ENCODE measurements at places on chromosomes 3 and 15.
A peak's percentile ranks its signal among the peaks of the same experiment; 100 is the strongest.

DNA sequence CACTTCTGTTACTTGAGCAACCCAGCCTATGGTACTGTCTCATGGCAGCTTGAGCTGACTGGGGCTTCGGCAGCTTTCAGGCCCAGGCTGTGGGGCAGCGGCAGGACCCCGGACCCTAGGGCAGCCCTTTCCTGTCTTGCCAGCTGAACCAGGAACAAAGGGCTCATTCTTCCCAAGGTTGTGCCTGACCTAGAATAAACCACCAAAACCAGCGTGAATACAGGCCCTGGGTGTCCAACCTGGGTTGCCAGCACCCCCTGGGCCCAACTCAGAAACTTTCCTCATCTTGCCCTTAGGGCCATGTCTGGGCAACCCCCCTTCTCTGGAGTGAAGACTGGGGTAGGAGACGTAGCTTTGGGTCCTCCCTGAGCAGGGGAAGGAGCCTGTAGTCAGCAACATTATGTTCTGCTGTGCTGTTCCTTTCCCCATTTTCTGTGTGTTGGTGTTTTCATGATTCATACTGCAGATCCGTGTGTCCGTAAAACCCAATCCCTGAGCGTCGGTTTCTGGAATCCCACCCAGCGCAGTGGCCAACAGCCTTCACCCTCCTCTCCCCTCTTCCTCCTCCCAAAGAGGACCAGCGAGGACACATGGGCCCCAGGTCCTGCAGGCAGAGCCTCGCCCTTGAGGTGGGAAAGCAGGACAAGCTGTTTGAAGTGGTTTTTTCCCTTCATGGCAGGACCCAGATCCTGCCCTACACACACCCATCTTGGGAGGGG is 33.5 kb downstream of the TKT start:
- no peak for DNase-seq

DNA sequence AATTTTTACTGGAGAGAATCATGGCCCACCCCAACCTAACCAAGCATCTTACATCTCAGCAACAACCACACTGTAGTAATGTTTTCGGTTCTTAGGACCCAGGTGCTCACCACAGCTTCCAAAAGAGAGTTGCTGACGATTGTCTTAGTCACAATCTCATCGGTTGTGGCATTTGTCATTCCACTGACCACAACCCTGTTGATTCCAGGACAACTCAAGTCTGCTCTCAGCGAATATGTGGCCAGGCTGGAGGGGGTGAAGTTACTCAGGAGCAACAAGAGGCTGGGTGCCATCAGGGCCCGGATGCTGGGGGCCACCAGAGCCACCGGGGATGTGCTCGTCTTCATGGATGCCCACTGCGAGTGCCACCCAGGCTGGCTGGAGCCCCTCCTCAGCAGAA is 25.9 kb downstream of the GALNT15 start:
- no peak for DNase-seq

DNA sequence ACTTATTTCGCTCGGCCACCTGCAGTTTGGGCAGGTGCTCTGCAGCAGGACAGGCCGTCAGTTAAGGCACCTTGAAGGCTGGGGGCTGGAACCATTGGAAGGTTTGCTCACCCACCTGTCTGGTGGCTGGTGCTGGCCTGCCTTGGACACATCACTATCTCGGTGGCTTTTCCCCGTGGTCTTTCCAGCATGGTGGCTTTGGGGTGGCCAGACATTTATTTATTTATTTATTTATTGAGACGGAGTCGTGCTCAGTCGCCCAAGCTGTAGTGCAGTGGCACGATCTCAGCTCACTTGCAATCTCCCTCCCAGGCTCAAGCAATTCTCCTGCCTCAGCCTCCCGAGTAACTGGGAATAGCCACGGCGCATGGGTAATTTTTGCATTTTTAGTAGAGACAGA is 11.7 kb downstream of the ISG20 start:
- no peak for DNase-seq

DNA sequence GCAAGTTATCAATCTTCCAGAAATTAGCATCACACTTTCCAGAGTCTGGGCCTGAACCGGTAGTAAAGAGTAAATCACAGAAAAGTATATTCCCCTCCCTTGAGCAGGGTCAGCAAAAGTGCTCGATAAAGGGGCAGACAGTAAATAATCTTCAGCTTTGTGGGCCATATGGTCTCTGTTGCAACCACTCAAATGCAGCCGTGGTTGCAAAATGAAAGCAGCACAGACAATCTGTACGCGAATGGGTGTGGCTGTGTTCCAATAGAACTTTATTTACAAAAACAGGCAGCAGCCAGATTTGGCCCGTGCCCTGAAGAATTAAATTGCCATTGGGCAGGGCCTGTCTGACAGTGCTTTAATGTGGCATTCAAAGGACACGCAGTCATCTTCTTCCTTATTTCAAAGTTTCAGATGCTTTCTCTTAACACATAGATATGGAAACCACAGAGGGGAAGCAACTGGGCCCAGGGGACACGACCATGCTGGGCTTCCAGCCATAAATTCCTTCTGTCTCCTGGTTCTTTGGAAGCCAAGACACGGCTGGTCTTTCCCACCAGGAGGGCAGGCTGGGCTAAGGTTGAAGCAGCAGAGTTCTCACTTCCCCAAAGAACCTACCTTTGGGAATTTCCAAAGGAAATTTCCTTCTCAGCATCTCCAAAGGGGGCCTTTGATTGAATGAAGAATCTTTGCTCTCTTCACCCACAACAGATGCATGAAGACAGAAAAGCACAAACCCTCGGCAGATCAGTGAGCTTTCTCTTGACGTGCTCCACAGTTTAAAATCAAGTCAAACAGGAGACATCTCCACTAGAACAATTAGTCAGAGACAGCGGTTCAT is 489.8 kb upstream of the PROK2 start:
- peak; percentile 72 for DNase-seq

DNA sequence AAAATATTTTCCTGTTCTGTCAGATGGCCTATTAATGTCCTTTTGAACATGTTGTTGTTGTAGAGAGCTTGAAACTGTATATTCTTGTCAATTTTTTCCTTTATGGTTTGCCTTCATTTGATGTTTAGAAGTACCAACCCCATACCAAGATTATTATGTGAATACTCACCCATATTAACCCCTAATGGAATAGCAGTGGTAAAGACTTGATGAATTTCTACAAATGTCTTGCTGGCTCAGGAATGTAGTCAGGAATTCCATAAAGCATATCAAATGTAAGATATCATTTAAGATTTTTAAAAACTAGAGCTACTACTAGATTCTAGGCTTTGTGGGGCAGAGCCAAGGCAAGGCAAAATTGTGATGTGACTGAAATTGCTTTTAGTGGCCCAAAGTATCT is 30.0 kb downstream of the MYO5A start:
- no peak for DNase-seq

DNA sequence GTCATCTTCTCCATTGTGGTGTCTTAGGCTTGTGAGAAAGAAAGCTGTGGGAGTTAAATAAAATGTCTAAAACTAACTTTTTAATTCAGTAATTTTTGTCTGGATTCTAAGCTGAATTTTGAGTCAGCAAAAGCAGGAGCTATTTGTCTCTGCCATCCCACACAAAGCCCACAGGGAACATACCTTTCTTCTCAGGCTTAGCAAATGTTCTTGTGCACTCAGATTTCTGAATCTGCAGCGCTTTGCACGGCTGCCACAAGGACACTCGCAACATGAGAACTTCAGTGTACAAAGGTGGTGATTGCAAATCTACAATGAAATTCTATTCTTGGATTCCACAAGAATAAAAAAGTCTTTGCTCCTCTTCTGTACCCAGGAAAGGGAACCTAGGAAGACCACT is 88.2 kb upstream of the RNF7 start:
- no peak for DNase-seq

DNA sequence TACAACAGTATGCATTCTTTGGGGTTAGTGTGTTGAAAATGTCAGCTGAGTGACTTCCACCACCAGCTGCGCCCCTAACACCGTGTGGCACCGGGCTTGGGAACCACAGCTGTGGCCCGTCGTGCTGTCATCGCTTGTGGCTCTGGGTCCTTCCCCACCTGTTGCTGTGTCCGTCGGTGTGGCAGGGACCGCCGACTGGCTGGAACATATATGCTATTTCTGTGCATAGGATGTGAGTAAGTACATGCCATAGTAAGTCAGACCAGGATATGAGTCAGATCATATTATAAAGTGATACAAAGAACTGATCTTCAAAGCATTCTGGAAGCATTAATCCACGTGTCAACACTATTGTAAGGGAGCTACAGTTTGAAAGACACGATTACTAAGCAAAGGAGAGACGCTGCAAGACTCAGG is 31.9 kb downstream of the EHD4 start:
- DNase-seq, result no peak

DNA sequence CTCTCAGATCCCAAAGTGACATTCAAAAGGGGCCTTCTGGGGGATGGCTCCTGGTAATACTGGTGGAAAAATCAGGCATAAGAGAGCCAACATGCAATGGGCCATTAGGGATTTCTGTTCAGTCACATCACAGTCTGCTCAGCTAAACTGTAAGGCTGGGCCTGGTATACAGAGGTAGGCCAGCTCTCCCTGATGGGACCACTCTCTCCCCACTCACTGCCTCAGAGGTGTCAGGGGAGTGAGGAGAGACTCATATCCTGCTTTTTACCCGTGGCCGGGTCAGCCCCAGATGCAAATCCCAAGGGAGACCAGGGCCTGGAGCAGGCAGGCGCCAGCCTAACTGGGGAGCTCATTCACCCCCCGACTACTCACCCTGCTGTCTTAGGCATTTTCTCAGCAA is 48.1 kb upstream of the TPM1 start:
- DNase-seq, result no peak

- DNase-seq, result no peak
These were observed 550.5 kb upstream of the AGTR1 start for GRCh38 chr3:148146947-148147826.

- DNase-seq, result no peak
These were observed 1044.1 kb upstream of the NR2F2 start for GRCh38 chr15:95286352-95286880.

GRCh38 chr3:106097817-106098435 is 229.1 kb upstream of the CBLB start:
- no peak for DNase-seq

DNA sequence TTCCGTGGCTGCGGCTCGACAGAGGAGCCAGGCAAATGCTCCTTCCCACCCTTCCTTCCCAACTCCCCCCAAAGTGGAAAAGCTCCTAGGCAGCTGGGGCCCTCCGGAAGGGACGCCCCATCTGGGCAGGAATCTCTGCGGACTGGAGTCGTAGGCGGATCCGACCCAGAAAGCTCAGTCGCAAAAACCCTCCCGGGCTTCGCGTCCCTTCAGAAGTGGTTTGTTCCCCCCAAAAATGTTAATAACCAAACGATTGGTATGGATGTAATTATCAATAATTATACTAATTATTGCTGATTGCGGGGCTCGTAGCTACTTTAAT is 3.8 kb downstream of the RNU6-1 start:
- no peak for DNase-seq

- DNase-seq, result no peak
These were observed 32.1 kb downstream of the SPSB4 start for GRCh38 chr3:141083226-141083625.

GRCh38 chr3:10510086-10510742 is 4.8 kb upstream of the ATP2B2 start:
- DNase-seq, result no peak

DNA sequence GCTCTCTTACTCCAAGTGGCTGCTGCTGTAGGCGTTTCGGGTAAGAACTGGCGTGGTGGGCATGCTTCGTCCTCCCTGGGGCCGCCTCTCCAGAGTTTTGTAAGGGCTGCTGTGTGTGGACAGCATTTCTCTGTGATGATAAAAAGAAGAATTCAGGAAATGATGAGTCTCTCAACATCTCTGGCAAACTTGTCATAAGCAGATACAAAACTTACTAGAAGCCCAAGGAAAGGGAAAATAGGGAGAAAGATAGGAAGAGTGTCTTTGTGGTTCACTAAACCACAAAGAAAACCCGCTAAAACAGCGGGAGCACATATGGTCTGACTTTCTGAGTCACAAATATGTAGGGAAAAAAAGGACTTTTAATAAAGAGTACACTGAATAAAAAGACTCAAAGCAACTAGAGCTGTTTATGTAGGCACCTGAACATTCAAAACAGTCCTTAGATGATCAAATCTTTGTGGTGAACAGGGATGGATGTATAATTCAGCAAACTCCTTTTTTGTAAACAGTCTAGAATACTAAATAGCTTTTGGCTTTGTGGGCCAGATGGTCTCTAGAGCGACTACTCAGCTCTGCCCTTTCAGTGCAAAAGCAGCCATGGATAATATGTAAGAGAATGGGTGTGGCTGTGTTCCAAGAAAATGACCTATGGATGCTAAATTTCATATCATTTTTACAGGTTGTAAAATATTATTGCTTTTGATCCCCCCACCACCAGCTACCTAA is 60.4 kb upstream of the LMOD3 start:
- DNase-seq, result no peak

GRCh38 chr3:43773273-43774094 is 82.7 kb downstream of the ABHD5 start:
- DNase-seq, result peak; percentile 88

GRCh38 chr3:30539206-30539605 is 67.2 kb upstream of the TGFBR2 start:
- no peak for DNase-seq

- DNase-seq, result no peak
These were observed 24.5 kb upstream of the SOX2 start for GRCh38 chr3:181687190-181687589.

- peak; percentile 68 for DNase-seq
These were observed 54.4 kb upstream of the TLE3 start for GRCh38 chr15:70152070-70152480.

DNA sequence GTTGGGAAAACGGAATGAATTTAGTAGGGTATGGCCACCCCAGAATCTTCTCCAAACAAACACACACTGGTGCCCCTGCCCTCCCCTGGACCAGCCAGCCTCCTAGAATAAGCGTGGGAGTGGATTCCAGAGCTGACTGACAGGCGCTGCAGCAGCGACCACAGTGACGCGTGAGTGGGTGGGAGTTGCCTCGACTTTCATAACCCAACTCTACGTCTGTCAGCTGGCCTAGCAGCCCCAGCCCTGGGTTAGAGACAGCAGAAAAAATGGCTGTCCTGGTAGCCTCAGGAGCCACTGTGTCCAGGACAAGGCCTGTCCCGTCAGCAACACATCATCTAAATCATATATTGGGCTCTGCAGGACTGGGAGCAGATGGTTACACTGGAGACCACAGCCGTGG is 10.0 kb downstream of the PLA2G4B start:
- no peak for DNase-seq

DNA sequence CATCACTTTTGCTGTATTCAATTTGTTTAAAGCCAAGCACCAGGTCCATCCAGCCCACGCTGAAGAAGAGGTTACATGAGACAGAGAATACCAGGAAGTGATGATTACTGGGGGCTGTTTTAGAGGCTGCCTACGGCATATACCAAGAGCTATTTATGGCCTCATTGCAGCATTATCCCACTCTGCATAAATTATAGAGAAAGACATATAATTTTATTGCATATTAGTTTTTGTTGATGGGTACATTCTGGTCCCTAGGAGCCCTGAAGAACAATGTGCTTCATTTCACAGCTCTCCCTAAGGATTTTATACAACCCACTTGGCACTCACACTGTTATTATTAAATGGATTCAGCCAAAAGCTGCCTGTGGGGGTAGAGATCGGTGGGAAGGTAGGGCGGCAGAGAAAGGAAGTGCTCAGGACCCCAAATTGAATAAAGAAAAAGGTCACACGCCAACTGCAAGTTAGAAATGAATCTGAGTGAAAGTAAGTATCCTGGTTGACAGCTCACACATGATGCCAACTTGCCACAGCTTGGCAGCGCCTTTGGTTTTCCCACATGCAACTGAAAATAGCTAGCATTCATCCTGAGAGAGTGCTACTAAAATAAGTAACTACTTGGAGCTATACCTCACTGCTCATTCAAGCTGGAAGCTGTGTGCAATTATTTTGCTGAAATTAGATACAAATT is 73.7 kb downstream of the CCNL1 start:
- no peak for DNase-seq

GRCh38 chr3:42005401-42005800 is 43.5 kb upstream of the ULK4 start:
- peak; percentile 65 for DNase-seq

GRCh38 chr3:60743631-60744164 is 507.6 kb downstream of the FHIT start:
- peak; percentile 43 for DNase-seq
